ENCODE measurements at places on chromosomes 7 and 10.

GRCh38 chr7:69992938-69993337 lies 394.7 kb downstream of the AUTS2 start:
- no peak for DNase-seq

GRCh38 chr7:78224923-78225322 lies 426.4 kb downstream of the PHTF2 start:
- no peak for DNase-seq

- no peak for DNase-seq
These were observed 18.0 kb upstream of the INPP5A start for GRCh38 chr10:132519382-132520176.

DNA sequence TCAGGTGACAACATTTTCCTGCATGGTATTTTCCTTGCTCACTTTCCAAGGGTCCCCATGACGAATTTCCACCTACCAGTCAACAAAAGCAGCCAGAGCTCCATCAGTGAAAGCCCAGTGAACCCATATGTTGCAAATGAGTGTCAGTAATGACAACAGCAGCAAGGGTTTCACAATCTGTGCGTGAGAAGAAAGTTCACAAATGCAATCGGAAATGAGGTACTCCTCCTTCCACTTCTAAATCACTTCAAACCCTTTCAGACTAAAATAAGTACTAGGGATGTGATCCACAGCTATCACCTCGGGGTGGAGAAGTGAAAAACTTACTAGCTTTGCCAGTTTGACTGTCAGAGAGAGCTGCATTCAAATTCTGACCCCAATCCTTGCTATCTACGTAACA lies 55.6 kb upstream of the BET1 start:
- DNase-seq = no peak

DNA sequence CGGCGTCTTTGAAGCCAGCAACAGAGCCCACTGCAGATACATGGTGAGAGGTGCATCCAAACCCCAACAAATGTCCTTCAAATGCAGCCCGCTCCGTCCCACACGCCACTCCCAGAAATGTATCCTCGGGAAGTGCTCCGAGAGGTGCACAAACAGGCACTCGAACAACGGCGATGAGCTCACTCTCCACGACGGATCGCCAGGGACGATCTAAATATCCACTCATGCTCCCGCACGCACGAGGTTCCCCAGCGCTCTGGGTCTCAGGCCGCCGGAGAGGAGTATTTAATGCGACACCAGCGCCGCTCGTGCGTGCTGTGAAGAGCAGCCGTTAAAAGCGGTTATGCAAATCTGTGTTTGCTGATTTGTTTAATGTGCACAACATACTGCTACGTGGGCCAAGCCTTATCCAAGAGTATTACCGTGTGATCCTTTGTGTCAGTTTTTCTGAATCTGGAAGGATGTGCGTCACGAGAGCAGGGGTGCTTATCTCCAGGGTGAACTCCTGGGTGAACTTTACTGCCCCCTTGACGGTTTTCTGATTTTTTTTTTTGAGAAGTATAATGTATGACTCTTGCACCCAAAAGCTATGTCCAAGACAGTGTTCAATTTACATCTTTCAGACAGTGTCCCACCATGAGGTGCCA lies 48.5 kb upstream of the PPP2R2D start:
- DNase-seq = no peak

DNA sequence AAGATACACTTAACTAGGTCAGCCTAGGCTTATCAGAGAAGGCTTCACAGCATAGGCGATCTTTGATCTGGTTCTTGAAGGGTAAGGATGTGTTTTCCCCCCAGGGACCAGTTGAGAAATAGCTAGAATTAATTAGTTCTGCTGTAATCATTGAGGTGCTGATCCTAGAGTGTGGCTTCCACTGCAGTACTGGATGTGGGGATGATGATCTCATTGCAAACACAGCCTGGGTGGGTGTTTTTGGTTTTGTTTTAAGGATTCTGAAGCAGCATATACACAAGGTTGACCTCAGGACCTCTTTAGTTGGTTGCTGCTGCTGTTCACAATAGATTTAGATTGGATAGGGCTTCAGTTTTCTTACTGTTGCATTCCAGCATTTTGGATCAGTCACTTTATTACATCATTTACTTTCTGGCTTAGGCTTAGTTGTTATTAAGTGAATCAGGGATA lies 159.7 kb downstream of the AUTS2 start:
- no peak for DNase-seq

DNA sequence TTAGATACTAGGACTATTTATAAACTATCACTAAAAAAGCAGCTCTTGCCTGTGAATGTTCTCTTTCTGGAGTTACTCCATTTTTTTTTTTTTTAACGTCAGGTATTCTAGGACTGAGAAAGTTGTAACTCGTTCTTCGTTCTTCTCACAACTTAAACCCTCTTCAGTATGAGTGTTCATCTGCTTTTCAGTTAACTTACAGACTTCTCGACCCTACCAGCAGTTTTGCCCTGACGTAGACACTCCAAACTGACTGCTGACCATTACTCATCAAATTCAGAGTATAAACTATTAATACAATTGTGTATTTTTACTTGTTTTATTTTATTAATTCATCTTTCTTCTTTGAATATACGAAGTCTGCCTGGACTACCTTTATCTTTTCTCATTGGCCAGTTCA lies 353.1 kb downstream of the GPR37 start:
- no peak for DNase-seq

- DNase-seq = no peak
These were observed 9.1 kb upstream of the EIF4H start for GRCh38 chr7:74164985-74165456.

GRCh38 chr10:48935577-48935976 lies 4.1 kb downstream of the LRRC18 start:
- DNase-seq = no peak

GRCh38 chr7:130985361-130985760 lies 251.4 kb upstream of the KLF14 start:
- no peak for DNase-seq

GRCh38 chr10:605632-606325 lies 83.7 kb downstream of the DIP2C start:
- no peak for DNase-seq

GRCh38 chr7:130369110-130369711 lies 11.1 kb upstream of the CPA1 start:
- no peak for DNase-seq

DNA sequence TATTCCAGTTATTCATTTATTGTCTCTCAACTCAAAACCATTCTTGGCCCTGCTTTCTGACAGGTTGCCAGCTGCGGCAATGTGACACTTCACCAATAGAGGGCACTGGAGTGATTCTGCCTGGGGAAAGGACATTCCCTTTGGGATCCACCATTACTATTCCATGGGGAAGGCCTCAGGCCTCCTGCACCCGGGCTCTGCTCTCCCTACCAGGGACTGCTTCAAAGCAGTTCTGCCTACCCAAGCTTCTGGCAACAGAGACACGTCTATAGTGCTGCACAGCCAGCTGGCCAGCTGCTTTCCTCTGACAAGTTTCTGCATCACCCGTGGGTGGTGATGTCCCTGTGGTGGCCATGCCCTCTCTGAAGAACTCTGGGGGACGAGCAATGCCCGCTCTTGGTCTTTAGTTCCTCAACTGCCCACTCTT lies 163.8 kb downstream of the ELMO1 start:
- peak; percentile 17 for DNase-seq

DNA sequence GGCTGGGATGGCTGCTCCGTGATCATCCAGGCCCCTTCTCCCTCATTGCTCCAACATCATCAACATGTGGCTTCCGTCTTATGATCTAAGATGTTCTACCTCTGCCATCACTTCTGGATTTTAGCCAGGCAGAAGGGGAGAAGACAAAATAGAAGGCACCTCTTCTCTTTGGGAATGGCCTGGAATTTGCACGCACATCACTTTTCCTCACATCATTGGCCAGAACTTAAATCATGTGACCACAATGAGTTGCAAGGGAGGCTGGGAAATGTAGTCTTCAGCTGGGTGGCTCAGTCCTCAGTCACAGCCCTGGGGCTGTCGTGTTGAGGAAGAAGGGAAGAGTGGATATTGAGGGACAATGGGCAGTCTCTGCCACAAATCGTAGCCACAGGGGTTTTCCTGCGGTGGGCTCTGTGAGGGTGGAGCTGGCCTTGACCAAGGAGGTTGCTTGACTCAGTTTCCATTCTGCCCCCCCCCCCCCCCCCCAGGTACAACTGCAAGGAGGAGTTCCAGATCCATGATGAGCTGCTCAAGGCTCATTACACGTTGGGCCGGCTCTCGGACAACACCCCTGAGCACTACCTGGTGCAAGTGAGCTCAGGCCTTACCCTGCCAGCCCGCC lies 50.3 kb downstream of the PALD1 start:
- no peak for DNase-seq

DNA sequence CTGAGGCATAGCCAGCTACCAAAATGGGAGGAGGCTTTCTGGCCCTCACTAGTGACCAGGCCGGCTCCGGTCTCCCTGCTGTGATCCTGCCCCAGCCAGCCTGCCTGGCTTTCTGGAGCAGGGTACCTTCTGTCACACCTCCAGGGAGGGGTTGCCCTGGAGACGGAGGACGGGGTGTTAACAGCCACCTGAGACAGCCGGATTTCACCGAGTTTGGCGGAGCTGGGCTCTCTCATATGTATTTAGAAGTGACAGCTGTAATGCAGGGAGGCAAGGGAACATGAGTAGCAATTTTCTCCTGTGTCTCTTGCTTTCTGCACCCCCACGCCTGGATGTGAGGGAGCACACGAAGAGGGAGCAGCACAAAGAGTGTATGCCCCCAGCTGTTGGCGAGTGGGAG lies 473.3 kb downstream of the PLXNA4 start:
- no peak for DNase-seq

GRCh38 chr7:51198654-51199053 lies 118.0 kb downstream of the COBL start:
- DNase-seq = no peak

DNA sequence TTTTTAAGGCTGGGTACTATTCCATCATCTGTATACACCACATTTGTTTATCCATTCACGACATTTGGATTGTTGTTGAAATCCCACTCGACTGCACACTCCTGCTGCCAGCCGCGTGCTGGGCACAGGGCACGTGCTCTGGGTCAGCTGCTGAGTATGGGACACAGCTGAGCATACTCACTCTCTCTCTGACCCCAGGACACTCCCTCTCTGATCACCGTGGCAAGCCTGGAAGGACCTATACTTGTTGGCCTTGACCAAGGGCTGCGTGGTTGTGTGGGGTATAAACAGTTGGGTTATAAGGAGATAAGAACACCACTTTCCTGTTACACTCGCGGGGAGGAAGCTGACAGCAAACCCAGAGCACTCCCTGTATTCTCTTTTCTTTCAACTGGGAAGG lies 153.0 kb upstream of the RHEB start:
- DNase-seq = no peak

GRCh38 chr10:76115131-76115470 lies 683.7 kb downstream of the LRMDA start:
- no peak for DNase-seq

- DNase-seq = no peak
These were observed 17.2 kb downstream of the INHBA start for GRCh38 chr7:41685684-41686083.

- no peak for DNase-seq
These were observed 35.0 kb downstream of the LAMB4 start for GRCh38 chr7:108094933-108095710.

DNA sequence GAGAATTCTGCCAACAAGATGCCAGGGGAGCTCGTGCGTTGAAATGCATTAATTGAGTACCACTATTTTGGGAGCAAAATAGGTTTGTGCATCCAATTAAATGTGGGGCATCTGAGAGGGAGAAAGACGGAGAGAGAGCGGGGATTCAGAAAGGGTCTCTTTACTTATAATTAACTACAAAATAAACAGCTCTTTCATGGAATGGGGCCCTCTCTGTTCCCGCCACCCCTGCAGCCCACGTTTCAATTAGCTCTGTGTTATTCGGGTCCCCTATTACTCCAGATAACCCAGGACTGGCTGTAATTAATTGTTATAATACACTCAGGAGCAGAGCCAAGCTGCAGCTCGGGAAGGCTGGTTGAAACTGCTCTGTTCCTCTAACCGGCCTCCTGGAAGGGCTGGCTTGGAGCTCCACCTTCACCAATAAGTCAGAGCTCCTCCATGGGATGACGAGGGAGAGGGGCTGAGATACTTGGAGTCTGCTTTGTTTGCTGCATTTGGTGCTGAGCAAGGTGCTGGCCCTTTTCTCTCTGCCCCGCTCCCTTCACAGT lies 67.8 kb downstream of the CARD11 start:
- DNase-seq = no peak

GRCh38 chr10:78890506-78890905 lies 178.3 kb upstream of the ZMIZ1 start:
- no peak for DNase-seq

DNA sequence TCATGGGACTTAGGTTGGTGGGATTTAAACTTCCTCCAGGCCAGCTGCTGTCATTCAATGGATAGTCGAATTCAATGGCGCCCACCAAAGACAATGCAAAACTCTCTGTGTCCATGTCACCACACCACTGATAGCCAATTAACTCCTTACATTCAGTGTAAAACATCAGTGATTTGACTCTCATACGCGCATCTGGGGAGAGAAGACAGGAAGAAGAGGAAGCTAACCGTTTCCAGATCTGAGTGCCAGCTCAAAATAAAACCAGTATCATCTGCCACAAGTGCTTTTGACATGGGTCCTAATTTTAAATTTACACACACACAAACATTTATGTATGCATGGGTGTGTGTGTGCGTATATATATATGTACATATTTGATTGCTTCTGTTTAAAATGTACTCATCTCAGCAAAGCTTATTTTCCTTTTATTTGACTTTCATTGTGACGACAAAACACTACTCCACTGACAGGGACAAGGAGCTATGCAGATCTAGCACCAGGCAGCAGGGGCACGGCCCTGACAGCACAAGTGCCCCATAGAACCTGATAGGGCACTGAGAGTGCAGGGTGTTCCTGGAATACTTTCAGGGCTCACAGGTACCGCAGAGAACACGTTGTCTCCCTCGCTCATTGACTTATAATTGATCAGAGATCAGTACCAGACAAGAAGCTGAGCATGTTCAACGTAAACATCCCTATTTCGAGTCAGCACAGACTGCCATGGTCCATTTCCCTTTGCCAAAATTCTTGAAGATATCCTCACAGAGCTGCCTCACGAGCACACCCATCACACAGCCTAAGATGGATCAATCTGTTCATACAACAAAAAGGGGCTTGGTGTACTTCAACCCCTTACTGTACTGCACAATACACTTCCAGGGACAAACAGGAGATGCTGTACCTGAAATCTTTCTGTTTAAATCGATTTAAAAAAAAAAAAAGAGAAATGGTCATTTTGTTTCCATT lies 176.1 kb downstream of the COBL start:
- no peak for DNase-seq

GRCh38 chr7:46864716-46865115 lies 717.2 kb downstream of the TNS3 start:
- no peak for DNase-seq

GRCh38 chr10:87847550-87847949 lies 15.8 kb downstream of the KLLN start:
- DNase-seq = no peak

All from stimulated activated CD8-positive, alpha-beta memory T cell treated with anti-CD3 and anti-CD28 coated beads, Interleukin-4, amount 100 ng/mL, for 1 hour (primary cell).